HepG2 (cell line): ENCODE measurements at places on chromosomes 7 and 10.

- H3K27ac ChIP-seq, result no peak overlapping the region
- no peaks in the 10 kb centered on the region for H3K27me3 ChIP-seq
- no peak for DNase-seq
- H3K36me3 ChIP-seq, result no peaks in the 10 kb centered on the region
- no peaks in the 10 kb centered on the region for H3K4me1 ChIP-seq
- H3K4me3 ChIP-seq, result no peak overlapping the region
Observed at GRCh38 chr7:86407291-86407690, 236.4 kb upstream of the GRM3 start.

DNA sequence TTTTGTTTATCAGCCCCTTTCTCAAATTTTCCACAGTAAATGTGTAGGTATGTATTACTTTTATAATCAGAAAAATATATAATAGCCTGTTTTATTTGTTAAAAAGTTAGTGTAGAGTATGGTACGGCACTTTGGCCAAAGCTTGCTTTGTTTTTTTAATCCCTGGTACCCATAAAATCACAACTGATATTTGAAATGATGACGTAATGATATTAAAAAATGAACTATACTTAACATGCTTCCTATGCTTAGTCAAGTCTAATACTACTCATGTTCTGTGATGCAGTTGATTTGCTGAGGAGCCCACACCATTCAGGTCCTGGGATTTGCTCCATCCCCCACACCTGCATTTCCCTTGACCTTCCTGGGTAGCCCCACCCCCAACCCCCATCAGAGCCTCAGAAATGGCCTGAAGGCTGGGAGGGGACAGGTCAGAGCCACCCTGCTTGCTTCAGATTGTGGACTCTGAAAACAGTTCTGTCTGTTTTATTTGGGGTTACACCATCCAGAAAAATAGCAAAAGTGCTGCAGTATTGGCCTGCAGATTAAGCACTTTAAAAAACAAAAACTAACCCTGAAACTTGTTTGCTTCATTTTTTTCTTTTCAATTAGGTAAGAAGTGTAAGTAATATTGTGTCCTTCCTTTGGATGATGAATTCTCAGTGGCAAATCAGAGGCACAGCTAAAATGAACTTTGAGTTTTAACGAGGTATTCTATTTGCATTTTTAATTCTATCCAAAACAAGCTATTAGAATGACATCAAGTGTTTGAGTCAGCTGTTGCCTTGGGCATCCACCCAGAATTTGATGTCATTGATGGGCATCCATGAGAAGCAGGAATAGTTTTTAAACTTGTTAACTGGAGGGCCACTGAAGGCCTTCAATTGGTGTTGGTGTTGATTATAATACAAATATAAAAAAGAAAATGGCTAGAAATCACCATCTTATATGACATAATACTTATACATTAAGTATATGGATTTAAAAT is 23.3 kb downstream of the PLCE1 start:
- H3K27ac ChIP-seq, result no peak overlapping the region
- no peaks in the 10 kb centered on the region for H3K27me3 ChIP-seq
- H3K4me3 ChIP-seq, result no peak overlapping the region
- H3K4me1 ChIP-seq, result no peaks in the 10 kb centered on the region

- H3K27ac ChIP-seq, result no peak overlapping the region
- H3K4me1 ChIP-seq, result peaks cover 2% of the 10 kb centered on the region; the same call in 1 of the 2 replicates
- no peak overlapping the region for H3K4me3 ChIP-seq
- H3K27me3 ChIP-seq, result peaks cover 48% of the 10 kb centered on the region
Observed at GRCh38 chr10:84546609-84547008, 218.2 kb downstream of the CCSER2 start.

DNA sequence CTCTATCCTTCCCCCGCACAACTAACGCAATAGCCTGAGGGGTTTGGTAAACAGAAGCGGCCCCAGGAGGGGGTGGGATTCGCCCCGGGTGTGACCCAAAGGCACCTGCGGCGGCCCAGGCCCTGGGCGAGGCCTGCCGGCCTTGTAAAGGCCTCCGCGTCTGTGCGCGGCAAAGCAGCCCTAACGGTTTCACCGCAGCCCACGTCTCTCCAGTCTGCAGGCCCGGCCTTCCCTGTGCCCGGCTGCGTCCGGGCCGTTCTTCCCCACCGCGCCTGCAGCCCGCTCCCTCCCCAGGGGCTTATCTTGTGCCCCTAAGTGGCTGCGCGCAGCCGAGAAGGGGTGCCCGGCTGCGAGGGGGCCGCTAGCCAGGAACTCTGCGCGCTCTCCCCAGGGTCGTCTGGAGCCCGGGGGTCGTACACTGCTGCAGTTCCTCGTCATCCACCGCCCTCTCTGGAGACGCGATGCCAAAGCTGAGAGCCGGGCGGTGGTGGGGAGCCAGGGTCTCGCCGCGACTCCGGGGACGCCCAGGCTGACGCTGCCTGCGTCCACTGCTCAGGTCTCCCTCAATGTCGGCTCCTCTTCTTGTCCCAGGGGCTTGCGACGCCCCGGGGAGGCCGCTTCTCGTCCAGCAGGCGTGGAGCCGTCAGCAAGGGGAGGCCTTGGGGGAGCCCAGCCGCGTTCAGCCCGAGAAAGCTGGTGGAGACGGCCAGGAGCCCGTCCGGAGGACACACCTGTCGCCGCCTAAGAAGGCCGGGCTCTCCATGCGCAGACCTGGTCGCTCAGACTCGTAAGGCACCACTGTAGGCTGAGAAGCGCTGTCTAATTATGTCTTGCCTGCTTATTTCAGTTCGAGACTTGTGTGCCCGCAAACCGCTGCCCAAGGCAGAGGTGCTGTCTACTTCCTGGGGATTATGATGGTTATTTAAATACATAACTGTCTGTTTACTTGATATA is 132.3 kb downstream of the SPAG6 start:
- no peaks in the 10 kb centered on the region for H3K36me3 ChIP-seq
- no peak for DNase-seq
- no peaks in the 10 kb centered on the region for H3K4me1 ChIP-seq
- no peak overlapping the region for H3K4me3 ChIP-seq
- H3K27ac ChIP-seq, result no peak overlapping the region
- H3K27me3 ChIP-seq, result peaks cover 4% of the 10 kb centered on the region; the same call in 1 of the 3 replicates

GRCh38 chr7:141126107-141126506 is 52.2 kb downstream of the TMEM178B start:
- no peak for DNase-seq
- no peak overlapping the region for H3K27ac ChIP-seq
- no peaks in the 10 kb centered on the region for H3K36me3 ChIP-seq

DNA sequence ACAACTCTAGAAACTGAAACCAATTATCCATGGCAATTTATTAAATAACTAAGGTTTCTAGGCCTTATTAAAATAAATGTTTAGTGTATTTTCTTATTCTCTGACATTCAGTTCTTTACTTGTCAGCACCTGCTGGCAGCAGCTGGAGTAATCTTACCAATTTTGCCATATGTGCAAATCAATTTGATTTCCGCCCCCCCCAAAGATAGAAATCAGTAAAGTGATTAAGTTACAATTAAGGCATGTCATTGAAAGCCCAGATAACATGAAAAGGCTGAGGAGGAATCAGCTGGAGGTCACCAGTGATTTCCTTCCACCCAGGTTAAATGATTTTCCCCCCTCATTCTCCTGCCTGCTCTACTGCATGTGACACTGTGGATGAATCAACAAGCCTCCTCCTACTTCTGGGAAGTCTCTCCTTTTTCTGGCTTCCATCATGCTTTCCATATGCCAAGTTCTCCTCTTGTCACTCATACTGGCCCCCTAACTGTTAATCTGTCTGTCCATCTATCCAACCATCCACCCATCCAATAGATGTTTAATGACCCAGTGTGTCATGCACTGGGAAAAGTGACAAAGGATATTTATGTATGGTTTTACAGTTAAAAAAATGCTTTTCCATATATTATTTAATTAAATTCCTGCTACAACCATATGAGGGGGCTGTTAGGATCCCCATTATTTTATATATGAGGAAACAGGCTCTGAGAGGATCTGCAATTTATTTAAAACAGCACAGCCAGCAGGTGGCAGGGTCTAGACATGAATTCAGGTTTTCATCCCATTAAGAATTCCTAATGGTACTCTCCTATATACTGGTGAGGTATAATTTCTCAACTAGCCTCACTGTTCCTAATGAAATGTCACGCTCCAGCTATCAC is 116.5 kb downstream of the ATXN7L1 start:
- no peaks in the 10 kb centered on the region for H3K36me3 ChIP-seq
- H3K4me3 ChIP-seq, result no peak overlapping the region
- peak; percentile 41 for DNase-seq
- no peak overlapping the region for H3K27ac ChIP-seq
- H3K27me3 ChIP-seq, result no peaks in the 10 kb centered on the region
